ENCODE measurements at places on chromosomes 1 and 21.

- DNase-seq: no peak
Observed at GRCh38 chr1:38964140-38964548, 22.5 kb upstream of the RHBDL2 start.

DNA sequence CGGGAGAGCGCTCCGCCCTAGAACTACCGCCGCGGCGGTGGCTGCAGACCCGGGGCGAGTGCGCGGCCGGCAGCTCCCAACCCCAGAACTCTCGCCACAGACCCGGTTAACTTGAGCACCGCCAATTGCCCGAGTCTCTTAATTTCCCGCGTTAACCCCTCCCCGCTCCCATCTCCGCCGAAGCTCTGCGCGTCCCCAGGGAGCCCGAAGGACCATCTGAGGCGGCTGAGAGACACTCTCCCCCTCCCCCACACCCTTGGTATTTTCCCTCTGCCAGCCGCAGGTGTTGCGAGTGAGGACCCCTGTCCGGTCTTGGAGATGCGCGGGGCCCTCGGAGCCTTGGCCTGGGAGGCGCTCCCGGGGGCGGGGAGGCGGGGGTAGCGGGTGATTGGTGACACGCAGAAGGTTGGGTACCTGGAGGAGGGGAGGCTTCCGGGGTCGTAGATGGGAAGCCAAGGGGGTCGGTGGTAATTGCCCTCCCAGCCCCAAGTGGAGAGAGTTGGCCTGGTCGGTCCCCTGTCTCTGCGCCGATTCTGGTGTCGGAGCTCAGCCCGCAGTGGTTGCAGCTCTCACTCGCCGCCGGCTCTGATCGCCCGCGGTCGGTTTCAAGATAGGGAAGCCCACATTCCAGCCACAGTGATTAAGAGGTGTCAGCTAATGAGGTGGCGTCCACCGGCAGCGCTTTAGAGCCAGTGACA, 858 bp upstream of the SUSD4 start:
- no peak for DNase-seq

DNA sequence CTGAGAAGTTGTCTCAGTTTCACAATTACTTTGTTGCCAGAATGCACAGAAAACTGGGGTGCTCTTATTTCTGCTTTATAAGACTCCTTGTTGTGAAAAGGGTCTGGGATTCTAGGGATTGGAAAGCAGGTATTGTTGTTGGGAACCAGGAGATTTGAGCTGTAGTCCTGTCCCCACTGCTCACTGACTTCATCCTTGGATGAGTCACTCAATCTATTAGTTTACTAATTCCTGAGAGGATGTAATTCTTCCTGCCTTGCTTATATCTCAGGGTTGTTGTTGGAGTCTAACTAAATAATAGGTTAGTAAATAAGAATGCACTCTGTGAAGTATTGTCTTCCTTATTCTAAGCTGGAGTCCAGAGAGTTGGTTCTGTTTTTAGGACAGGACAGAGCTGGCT, 172.5 kb upstream of the GALNT2 start:
- no peak for DNase-seq

GRCh38 chr1:111976332-111976731, 13.1 kb downstream of the KCND3 start:
- no peak for DNase-seq

DNA sequence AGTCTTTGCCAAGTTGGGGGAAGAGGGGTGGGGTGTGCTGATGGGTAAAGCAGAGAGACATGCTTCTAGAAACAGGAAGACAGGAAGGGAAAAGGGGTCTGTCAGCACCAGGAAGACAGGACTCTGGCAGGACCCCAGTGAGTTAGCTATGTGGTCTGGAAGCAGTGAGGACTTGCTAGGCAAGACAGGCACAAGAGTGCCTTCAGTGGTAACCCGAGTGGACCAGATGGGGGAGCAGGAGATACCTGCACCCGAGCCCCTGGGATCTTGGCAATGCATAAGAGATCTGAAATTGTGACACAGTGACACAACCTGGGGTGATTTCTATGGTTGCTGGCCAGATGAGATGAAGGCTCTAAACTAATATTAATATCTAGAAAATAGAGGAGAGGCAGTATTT, 7.0 kb downstream of the TLR5 start:
- no peak for DNase-seq

GRCh38 chr1:59570524-59570923, 244.2 kb upstream of the HOOK1 start:
- no peak for DNase-seq

DNA sequence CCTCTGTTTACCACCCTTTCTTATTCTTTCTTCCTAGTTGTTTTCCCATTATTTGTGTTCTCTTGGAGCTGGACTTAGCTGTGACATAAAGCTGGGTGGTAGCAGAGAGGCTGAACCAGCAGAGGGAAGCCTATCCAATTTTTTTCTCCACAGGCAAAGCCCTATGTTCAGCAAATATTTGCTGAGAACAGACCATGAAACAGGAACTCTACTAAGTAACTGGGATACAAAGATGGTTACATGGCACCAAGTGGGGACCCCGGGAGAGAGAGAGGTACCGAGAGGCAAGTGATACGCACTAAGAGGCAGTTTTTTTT, 6.6 kb downstream of the CFAP141 start:
- DNase-seq: no peak

DNA sequence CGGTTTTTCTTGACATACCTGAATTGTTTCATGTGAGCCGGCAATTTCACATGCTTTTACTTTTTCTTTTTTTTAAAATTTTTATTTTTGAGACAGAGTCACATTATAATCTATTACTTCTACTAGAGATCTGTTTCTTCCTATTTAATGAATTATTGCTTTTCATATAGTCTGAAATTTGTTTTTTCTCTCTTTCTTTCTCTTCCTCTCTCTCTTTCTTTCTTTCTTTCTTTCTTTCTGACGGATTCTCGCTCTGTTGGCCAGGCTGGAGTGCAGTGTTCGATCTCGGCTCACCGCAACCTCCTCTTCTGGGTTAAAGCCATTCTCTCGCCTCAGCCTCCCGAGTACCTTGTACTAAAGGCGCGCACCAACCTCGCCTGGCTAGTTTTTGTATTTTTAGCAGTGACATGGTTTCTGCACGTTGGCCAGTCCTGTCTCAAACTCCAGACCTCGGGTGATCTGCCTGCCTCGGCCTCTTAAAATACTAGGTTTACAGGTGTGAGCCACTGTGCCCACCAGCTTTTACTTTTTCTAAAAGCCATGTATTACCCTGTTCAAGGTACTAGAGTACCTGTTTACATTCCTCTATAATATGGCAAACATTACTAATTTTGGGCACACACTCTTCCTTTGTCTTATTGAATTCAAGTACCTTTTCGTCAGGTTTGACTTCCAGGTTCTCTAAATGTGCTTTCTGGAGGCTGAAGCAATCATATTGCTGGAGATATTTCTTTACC, 86.5 kb upstream of the RHOU start:
- DNase-seq: no peak

GRCh38 chr1:184061396-184062003, 10.0 kb downstream of the TSEN15 start:
- no peak for DNase-seq

- DNase-seq: no peak
Observed at GRCh38 chr1:207181847-207182246, 77.8 kb downstream of the C4BPA start.

GRCh38 chr1:28172713-28173150, 3.8 kb downstream of the PTAFR start:
- DNase-seq: no peak

DNA sequence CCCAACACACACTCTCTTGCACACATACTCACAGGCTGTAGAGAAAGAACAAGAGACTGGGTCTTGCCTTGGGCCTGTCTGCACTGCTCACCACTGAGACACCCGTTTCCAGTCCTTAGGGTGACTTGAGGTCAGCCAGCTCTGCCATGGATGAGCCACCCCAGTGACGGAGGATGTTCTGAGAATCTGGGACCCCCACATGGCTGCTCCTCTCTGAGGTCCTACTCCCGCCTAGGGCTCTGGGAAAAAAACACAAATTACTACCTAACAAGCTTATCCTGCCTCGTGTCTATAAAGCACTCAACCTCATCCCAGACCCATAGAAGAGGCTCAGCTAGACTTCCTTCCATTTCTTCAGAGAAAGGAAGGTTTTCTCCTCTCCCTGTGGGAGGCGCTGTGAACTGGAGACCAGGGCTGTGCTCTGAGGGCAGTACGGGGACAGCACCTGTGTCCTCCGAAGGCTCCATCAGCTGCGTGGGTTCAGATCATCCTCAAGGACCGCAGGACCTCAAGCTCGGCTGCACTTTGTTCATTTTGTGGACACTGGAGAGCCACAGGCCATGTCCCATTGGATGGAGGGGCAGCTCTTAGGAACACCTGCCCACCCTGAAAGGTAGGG, 4.3 kb upstream of the CLEC20A start:
- DNase-seq: no peak

GRCh38 chr1:111052246-111052645, 87.6 kb downstream of the DRAM2 start:
- DNase-seq: no peak

DNA sequence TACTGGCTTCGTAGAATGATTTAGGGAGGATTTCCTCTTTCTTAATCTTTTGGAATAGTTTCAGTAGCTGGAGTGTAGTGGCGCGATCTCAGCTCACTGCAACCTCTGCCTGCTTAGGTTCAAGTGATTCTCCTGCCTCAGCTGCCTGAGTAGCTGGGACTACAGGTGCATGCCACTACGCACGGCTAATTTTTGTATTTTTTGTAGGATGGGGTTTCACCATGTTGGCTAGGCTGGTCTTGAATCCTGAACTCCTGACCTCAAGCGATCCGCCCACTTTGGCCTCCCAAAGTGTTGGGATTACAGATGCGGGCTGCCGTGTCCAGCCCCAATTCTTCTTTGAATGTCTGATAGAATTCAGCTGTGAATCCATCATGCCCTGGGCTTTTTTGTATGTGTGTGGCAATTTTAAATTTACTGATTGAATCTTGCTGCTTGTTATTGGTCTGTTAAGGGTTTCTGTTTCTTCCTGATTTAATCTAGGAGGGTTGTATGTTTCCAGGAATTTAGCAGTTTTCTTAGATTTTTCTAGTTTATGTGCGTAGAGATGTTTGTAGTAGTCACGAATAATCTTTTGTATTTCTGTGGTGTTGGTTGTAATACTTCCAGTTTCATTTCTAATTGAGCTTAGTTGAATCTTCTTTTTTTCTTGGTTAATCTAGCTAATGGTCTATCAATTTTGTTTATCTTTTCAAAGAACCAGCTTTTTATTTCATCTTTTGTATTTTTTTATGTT, 15.3 kb downstream of the MAN1C1 start:
- no peak for DNase-seq

DNA sequence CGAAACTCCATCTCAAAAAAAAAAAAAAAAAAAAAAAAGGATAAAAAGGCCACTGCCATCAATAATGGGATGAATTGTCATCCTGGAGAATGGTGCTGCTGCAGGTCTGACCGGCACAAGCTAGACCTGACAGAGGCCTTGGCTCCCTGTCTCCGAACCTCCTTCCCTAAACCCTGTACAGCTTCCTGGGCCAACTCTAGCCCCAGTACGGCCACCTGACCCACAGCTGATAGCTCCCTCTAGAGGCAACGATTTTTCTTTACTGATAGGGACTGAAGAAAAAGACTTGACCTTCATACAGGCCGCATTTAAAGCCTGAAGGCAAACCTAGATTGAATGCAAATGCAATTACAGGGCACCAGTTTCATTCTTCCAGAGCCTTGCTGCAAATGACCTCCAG, 30.7 kb downstream of the NOL9 start:
- no peak for DNase-seq

DNA sequence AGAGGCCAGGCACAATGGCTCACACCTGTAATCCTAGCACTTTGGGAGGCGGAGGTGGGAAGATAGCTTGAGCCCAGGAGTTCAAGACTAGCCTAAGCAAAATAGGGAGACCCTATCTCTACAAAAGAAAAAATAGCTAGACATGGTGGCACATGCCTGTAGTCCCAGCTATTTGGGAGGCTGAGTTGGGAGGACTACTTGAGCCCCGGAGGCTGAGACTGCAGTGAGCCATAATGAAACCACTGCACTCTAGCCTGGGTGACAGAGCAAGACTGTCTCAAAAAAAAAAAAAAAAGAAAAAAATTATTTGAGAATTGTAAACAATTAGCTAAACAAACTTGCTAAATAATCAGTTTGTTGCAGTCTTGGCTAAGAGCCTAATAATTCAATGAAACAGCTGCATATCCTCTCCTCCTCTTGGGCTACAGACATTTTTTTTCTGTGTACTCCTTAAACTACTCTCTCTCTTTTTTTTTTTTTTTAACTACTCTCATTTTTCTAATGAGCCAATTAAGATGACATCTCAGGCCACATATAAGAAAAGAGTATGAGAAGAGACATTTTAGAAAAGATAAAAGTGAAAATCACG, 10.5 kb upstream of the DNAJB4 start:
- no peak for DNase-seq

GRCh38 chr1:63633281-63633680, 40.1 kb downstream of the PGM1 start:
- DNase-seq: no peak

GRCh38 chr1:48285525-48285924, 63.0 kb downstream of the SLC5A9 start:
- DNase-seq: no peak

DNA sequence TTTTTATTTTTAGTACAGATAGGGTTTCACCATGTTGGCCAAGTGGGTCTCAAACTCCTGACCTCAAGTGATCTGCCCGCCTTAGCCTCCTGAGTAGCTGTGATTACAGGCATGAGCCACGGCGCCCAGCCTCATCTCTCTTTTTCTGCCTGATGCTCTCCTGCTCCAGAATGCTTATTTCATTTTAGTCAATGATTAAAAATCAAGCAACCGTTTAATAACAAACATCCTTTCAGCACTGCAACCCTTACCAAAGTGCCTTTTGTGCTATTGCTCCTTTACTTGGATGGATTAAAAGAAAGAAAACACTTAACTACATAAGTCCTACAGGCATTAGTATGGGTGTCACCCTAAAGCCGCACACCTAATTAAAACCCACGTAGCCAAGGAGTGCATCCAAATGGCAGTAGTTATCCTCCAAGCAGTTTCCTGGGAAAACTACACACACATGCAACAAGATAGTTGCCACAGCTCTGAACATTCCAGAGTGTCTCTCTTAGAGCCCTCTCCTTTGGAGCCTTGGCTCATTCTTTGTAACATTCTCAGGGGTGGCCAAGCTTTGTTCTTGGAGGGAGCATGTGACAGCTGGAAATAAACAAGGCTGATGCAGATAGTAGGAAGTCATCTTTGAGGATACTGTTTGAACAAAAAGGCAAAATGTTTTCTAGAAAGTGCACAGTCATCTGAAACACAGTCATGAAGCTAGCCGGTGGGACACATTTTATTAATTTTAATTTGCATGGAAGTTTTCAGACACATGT, 51.2 kb downstream of the KCNJ15 start:
- DNase-seq: no peak

- no peak for DNase-seq
Observed at GRCh38 chr1:172480431-172480830, 36.6 kb upstream of the PIGC start.

DNA sequence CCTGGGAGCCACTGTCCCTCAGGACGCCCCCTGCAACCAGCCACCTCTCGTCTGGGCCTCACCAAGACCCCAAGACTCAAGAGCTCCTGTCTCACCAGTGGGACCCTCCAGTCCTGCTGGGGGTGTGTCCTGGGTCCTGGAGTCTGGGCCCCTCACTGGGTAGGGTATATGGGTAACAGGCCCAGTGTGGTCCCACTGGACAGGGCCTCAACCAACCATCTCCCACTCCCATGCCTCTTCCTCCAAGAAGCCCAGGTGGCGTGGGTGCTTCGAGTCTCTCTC, 725 bp upstream of the VWA1 start:
- no peak for DNase-seq

Data from stimulated activated CD8-positive, alpha-beta memory T cell treated with anti-CD3 and anti-CD28 coated beads, Interleukin-2, amount 100 ng/mL, for 1 hour (primary cell).